GM23248 (cell line): ENCODE measurements at places on chromosomes 6 and 20. TPM values are rescaled to one million over a fixed set of nuclear protein-coding genes. Genes with fewer than 3 reads are reported as not detected.
A peak's percentile ranks its signal among the peaks of the same experiment; 100 is the strongest.

CST7 gene
- not detected in 2 replicates for polyA plus RNA-seq

GRCh38 chr6:81138236-81138635 is 614.2 kb downstream of the TENT5A start:
- no peak overlapping the region for H3K27ac ChIP-seq
- DNase-seq = peak; percentile 11
- no peaks in the 10 kb centered on the region for H3K4me1 ChIP-seq

DNA sequence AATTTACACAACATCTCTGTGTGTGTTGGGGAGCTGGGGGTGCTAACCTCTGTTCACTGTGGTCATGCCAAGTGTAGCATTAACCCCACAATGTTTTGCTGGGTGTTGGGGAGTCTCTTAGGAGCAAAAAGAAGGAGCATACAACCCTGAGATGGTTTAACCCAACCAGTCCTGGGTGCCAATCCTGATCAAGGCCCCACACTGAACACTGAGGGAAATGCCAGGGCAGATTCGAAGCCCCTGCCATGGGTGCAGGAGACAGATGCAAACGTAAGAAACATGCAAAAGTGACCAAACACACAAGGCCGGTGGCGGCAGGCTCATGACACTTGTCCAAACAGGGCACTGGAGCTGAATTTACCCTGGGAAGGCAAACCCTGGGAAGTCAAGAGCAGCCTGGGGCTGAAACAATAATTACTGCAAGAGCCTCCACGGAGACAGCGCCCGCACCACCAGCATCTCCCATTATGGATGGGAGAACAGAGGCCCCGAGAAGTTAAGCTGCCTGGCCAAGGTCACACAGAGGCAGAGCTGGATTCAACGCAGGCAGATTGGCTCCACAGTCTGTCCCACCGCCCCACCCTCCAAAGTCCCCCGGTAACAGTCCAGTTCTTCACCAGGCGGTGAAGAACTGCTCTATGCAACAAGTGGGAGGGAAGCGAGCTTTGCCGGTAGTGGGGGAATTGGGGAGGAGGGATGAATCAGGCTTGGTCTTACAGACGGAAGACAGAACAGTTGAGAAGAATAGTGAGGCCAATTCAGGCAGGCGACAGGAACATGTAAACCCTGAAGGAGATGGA is 8.5 kb downstream of the ACSS1 start:
- DNase-seq = no peak
- no peaks in the 10 kb centered on the region for H3K27me3 ChIP-seq
- H3K4me1 ChIP-seq = peaks cover 18% of the 10 kb centered on the region
- no peak overlapping the region for H3K27ac ChIP-seq

DNA sequence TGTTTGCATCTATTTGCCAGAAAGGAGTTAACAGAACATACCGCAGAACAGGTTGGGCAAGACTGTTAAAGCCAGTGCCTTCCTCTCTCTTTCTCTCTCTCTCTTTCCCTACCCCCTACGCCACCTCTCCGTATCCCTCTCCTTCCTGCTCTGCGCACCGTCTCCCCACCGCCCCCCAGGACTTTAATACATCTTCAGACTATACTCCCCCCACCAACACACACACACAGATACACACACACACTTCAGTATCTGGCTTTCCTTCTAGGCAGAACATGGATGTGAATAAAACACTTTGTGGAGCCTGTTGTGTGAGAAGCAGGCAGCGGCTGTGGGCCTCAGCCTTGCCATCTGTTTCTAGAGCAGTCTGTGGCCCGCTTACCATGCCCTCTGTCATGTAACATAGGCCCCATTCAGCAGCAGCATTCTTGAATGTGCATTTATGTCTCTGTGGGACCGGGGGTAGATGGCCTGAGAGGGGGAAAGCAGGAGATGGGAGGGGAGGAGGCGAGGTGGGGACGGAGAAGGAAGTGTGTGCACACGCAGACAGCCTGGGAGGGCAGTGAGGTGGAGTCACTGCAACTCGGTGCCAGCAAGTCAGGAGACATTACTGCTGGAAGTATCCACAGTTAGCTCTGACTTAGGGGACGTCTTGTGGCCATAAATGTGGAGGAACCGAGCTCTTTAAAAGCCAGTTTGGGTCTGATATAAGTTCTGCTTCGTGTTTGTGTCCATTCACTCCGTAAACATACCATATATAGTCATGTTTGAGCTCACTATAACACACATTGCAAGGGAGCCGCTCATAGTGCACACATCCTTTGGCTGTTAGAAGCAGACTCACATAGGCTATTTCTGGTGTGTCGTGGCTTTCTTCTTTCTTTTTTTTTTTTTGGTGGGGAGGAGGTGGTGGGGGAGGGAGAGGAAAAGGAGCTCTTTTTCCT is 38.4 kb downstream of the RREB1 start:
- H3K27me3 ChIP-seq = no peaks in the 10 kb centered on the region
- DNase-seq = peak; percentile 79
- peak overlapping the region; percentile 45 for H3K4me3 ChIP-seq

- H3K4me1 ChIP-seq = peaks cover 36% of the 10 kb centered on the region
- H3K36me3 ChIP-seq = no peaks in the 10 kb centered on the region
- 0 out of 2 replicates have a peak overlapping the region, but pooled peaks have one; percentile 3 for H3K4me3 ChIP-seq
- H3K27me3 ChIP-seq = no peaks in the 10 kb centered on the region
- peak overlapping the region; percentile 37 for H3K27ac ChIP-seq
- peak; percentile 56 for DNase-seq
Measured at GRCh38 chr6:125013938-125014660, 51.9 kb downstream of the RNF217 start.

GRCh38 chr6:157298216-157298724 is 25.0 kb downstream of the TMEM242 start:
- no peaks in the 10 kb centered on the region for H3K36me3 ChIP-seq
- H3K4me3 ChIP-seq = no peak overlapping the region
- no peaks in the 10 kb centered on the region for H3K27me3 ChIP-seq
- DNase-seq = no peak

THBS2 gene
- 76.4 and 77.8 TPM in 2 replicates for polyA plus RNA-seq

LIME1 gene
- 2.4 and 3.7 TPM in 2 replicates for polyA plus RNA-seq

GRCh38 chr6:56406276-56407269 is 159.2 kb upstream of the COL21A1 start:
- no peak overlapping the region for H3K4me3 ChIP-seq
- H3K27me3 ChIP-seq = no peaks in the 10 kb centered on the region
- DNase-seq = no peak
- H3K27ac ChIP-seq = no peak overlapping the region
- no peaks in the 10 kb centered on the region for H3K36me3 ChIP-seq

DNA sequence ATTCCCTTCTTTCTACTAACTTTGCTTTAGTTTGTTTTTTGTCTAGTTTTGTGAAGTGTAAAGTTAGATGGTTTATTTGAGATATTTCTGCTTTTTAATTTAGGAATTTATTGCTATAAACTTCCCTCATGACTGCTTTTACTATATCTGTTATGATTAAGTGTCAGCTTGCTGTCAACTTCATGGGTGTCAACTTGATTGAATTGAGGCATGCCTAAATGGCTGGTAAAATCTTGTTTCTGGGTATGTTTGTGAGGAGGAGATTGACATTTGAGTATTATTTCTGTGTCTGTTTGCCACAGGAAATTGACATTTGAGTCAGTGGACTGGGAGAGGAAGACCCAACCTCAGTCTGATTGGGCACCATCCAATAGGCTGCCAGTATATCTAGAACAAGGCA is 1147.0 kb upstream of the EYS start:
- no peaks in the 10 kb centered on the region for H3K27me3 ChIP-seq
- no peak for DNase-seq
- H3K4me1 ChIP-seq = no peaks in the 10 kb centered on the region
- H3K27ac ChIP-seq = no peak overlapping the region
- no peak overlapping the region for H3K4me3 ChIP-seq
- no peaks in the 10 kb centered on the region for H3K36me3 ChIP-seq

DNA sequence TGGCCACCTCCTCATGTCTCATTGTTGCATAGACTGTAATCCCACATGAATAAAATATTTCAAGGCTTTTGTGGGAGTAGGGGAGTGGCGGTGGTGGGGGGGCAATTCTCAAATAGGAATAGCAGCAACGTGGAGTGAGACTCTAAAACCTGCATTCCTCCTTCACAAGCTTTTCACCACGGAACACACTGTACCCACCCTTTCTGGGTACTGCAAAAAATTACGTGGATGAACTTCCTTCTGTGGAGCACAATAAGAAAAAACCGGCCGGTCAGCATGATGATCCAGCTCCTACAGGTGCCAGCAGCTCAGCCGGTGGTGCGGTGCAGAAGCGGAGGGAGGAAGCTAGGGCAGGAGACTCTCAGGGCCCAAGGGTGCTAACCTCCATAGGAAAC is 930 bp upstream of the RRAGD start:
- H3K27ac ChIP-seq = no peak overlapping the region
- H3K4me3 ChIP-seq = no peak overlapping the region
- H3K4me1 ChIP-seq = no peaks in the 10 kb centered on the region

GRCh38 chr6:113181164-113181563 is 676.0 kb upstream of the MARCKS start:
- no peaks in the 10 kb centered on the region for H3K27me3 ChIP-seq
- no peak overlapping the region for H3K27ac ChIP-seq
- H3K4me3 ChIP-seq = no peak overlapping the region
- DNase-seq = no peak

SMLR1 gene
- not detected in 2 replicates for polyA plus RNA-seq

- no peaks in the 10 kb centered on the region for H3K27me3 ChIP-seq
- no peak for DNase-seq
- no peak within 1 kb of the TSS for H3K4me3 ChIP-seq
Measured at GRCh38 chr6:55578537-55579363, at the start of gene HMGCLL1. TSS of gene HMGCLL1 (minus strand) at chr6:55579192. CDS start at chr6:55579055, 137 bp downstream.

DNA sequence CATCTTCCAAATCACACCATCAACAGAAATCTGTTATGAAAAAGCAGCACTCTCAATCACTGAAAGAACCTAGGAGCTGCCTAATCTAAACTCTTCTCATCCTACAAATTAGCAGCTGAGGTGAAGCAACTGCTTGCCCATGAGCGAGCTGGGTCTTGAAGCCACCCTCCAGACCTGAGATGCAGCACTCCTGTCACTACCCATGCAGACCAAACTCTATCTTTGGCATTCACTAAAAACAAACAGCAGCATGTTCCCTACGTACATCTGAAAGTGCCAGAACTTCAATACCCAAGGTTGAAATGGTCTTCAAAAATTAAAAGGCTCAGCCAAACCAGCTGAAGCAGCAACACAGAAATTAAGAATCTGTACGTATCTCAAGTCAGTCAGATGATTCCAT is 14.3 kb downstream of the ADNP start:
- peaks cover 82% of the 10 kb centered on the region for H3K4me1 ChIP-seq
- no peaks in the 10 kb centered on the region for H3K36me3 ChIP-seq
- DNase-seq = no peak
- H3K27me3 ChIP-seq = no peaks in the 10 kb centered on the region

UST gene
- polyA plus RNA-seq = 10.1 and 11.2 TPM in 2 replicates

GRCh38 chr6:148550569-148550968 is 196.3 kb upstream of the UST start:
- peaks cover 5% of the 10 kb centered on the region; the same call in 1 of the 2 replicates for H3K4me1 ChIP-seq
- H3K4me3 ChIP-seq = no peak overlapping the region
- no peak for DNase-seq

CNKSR3 gene
- 1.9 TPM in 2 replicates for polyA plus RNA-seq

- H3K27ac ChIP-seq = peak overlapping the region; percentile 68
- DNase-seq = peak; percentile 96
- H3K27me3 ChIP-seq = peaks cover 14% of the 10 kb centered on the region; the same call in 1 of the 2 replicates
- H3K4me3 ChIP-seq = no peak overlapping the region
- peaks cover 8% of the 10 kb centered on the region for H3K4me1 ChIP-seq
Measured at GRCh38 chr6:168007592-168008338, 10.3 kb downstream of the KIF25 start.

DNA sequence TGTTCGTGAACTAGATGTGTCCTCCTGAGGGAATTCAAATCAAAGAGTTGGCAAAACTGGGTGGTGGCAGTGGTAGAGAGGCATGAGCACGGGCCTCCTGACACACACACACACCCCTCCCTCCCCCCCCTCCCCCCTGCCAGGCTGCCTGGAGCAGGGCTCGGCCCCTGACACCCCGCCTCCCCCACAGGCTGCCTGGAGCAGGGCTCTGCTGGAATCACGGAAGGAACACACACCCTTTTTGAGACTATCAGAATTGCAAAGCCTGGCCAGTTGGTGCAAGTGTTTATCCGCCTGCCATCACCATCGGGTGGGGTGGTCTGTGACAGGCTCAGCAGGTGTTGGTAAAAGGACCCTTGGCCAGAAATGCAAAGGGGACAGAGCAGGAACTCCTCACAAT is 59.0 kb downstream of the FAM120B start:
- H3K4me1 ChIP-seq = no peaks in the 10 kb centered on the region
- DNase-seq = no peak
- H3K4me3 ChIP-seq = no peak overlapping the region
- no peaks in the 10 kb centered on the region for H3K27me3 ChIP-seq
- no peak overlapping the region for H3K27ac ChIP-seq
- peaks cover 11% of the 10 kb centered on the region; the same call in 1 of the 2 replicates for H3K36me3 ChIP-seq

- no peak for DNase-seq
- no peaks in the 10 kb centered on the region for H3K36me3 ChIP-seq
- H3K27me3 ChIP-seq = peaks cover 20% of the 10 kb centered on the region
- no peak overlapping the region for H3K27ac ChIP-seq
- no peaks in the 10 kb centered on the region for H3K4me1 ChIP-seq
- no peak overlapping the region for H3K4me3 ChIP-seq
Measured at GRCh38 chr20:62969179-62969760, 16.8 kb downstream of the SLC17A9 start.

GRCh38 chr6:122154155-122154554 is 245.3 kb upstream of the HSF2 start:
- no peak overlapping the region for H3K27ac ChIP-seq
- H3K36me3 ChIP-seq = no peaks in the 10 kb centered on the region

GRCh38 chr6:148509800-148510581 is 167.4 kb downstream of the SASH1 start:
- H3K4me3 ChIP-seq = peak overlapping the region; percentile 96
- H3K27ac ChIP-seq = peak overlapping the region; percentile 100
- no peaks in the 10 kb centered on the region for H3K27me3 ChIP-seq
- H3K36me3 ChIP-seq = peaks cover 10% of the 10 kb centered on the region
- DNase-seq = peak; percentile 98
- peaks cover 54% of the 10 kb centered on the region for H3K4me1 ChIP-seq

- H3K27ac ChIP-seq = no peak overlapping the region
- no peak overlapping the region for H3K4me3 ChIP-seq
- H3K27me3 ChIP-seq = peaks cover 51% of the 10 kb centered on the region
- no peaks in the 10 kb centered on the region for H3K36me3 ChIP-seq
Measured at GRCh38 chr20:2032168-2032567, 38.3 kb upstream of the PDYN start.
